ENCODE measurements at places on chromosomes 11 and 22.

DNA sequence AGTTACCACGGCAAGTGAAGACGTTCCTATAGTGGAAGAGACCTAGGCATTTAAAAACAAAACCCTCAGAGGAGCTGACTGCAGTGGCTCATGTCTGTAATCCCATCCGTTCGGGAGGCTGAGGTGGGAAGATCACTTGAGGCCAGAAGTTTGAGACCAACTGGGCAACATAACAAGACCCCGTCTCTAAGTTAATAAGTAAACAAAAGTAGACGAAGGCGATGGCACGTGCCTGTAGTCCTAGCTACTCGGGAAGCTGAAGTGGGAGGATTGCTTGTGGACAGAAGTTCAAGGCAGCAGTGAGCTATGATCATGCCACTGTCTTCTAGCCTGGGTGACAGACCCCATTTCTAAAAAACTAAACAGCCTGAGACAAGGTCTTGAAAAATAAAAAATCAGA is 3.8 kb upstream of the ADSL start:
- DNase-seq: no peak

DNA sequence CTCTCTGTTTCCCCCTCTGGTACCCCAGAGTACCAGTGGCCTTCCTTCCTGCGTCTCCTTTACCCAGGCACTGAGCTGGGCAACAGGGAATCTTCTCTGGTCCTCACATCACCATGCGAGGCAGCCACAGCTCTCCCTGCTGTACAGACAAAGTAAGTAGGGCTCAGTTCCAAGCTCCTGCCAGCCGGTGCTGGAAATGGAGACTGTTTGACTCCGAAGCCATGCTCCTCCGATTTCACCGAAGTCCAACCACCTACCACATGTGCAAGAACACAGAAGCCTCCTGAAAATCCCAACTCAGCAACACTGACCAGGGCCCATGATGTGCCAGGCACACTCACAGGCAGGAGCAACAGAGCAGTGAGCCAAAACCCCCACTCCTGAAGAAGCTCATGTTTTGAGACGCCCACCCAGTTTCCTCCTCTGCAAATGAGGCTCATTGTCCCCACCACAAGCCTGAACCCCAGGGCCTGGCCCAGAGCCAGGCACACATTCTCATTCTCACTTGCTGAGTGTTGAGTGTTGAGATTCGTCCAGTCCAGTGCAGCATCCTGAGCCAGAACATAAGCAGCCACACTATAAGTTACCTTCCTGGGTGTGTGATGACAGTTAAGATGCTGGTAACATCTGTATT is 156.0 kb downstream of the MPPED1 start:
- no peak for DNase-seq

- peak; percentile 29 for DNase-seq
These were observed 39.0 kb downstream of the RRAS2 start for GRCh38 chr11:14320020-14320419.

- no peak for DNase-seq
These were observed 1.9 kb downstream of the KCNQ1 start for GRCh38 chr11:2446590-2447252.

- DNase-seq: no peak
These were observed 12.4 kb downstream of the P4HA3 start for GRCh38 chr11:74299015-74299414.

- DNase-seq: no peak
These were observed 886.4 kb downstream of the BRD1 start for GRCh38 chr22:48941033-48941902.

All from activated gamma-delta T cell treated with anti-CD3 and anti-CD28 coated beads, Interleukin-2, amount 50 U/mL, for 16 hours (primary cell).